ENCODE measurements at places on chromosomes 2 and 18. TPM values are rescaled to one million over a fixed set of nuclear protein-coding genes. Genes with fewer than 3 reads are reported as not detected.

GRCh38 chr2:207165121-207166038 is at the start of gene KLF7:
KLF7 (minus strand) TSS chr2:207165948; CDS start chr2:207165568, 380 bp downstream.
- peak; percentile 87 for DNase-seq

- no peak for DNase-seq
Measured at GRCh38 chr2:88234760-88235159, 64.6 kb downstream of the THNSL2 start.

- peak; percentile 95 for DNase-seq
Measured at GRCh38 chr18:77063260-77063659, 69.3 kb downstream of the MBP start.

- DNase-seq = no peak
Measured at GRCh38 chr2:18623782-18624181, 34.4 kb upstream of the NT5C1B start.

DNA sequence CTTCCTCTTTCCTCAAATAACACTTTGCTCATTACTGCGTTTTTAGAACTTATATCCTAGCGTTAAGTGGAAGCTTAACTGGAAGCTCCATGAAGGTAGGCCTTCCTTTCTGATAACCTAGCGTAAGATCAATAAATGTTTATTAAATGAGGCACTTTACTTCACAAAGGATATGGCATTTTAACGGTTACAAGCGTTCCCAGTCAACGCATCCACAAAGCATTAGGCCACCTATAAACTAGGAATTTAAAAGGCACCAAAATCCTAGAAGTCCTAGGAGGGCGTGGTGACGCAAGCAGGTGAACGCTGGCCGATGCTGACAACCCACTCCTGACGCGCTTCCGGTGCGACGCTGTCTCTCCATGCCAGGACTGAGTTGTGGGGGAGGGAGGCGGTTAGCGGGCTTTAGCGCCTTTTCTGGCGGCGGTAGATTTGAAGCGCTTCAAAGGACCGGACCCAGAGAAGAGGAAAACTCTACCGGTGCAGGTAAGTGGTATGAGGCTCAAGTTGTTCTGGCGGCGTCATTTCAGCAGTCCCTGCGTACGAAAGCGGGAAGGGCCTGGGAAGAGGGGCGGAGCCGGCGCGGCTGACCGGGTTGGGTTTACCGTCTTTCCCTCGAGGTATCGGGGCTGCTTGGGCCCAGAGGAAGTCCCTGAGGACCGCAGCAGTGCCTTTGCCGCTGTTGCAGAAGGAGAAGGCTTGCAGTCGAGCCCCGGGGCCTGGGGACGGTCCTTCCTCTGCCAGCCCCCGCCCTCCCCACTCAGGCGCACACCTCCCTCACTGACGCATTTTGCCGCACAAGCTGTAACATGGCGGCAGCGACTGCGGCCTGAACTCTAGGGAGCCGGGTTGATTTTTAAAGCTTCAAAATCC is at the start of gene PPIG:
Gene PPIG (plus strand): TSS at position 347 of the 873 bp plus-strand sequence. CDS start 19,691 bp downstream, outside the sequence.
- DNase-seq = peak; percentile 95

Gene GRHL1
- 1.2 TPM for total RNA-seq

Gene ZDBF2
- 9.9 TPM for total RNA-seq

Gene CPLX4
- total RNA-seq = not detected
